Activated naive CD4-positive, alpha-beta T cell treated with anti-CD3 and anti-CD28 coated beads for 36 hours (primary cell): ENCODE measurements at places on chromosomes 5 and 9. TPM values are rescaled to one million over a fixed set of nuclear protein-coding genes. Genes with fewer than 3 reads are reported as not detected.

DNA sequence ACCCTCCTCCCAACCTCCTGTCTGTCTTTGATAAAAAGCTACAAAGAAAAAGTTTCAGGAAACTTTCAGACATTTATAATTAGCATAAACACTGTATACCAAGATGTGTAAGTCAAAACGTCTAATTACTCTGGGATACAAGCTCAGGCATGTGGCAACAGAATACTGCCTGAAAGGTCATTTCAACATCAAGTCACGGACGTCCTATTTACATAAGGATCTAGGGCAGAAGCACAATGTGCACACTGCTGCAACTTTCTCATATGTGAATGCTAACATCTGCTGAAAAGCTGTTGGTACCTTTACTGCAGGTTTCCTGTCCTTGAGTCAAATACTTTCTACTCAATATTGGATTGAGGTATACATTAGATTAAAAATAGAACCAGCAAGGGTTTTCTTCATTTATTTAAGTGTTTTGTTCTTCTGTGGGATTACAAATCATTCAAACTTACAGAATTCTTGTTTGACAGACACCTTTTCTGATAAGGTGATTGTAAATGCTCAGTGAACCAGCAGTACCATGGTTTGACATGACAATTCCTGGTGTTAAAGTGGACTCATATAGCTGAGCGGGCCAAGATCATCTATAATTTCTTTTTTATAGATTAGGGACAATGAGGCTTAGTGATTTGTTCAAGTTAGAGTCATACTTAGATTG lies 36.8 kb downstream of the ELL2 start:
- no peak overlapping the region for H3K4me3 ChIP-seq
- no peak for DNase-seq
- peaks cover 7% of the 10 kb centered on the region for H3K36me3 ChIP-seq
- no peak overlapping the region for H3K27ac ChIP-seq
- H3K4me1 ChIP-seq, result peaks cover 17% of the 10 kb centered on the region

SLC36A2 gene
- total RNA-seq, result not detected

DNA sequence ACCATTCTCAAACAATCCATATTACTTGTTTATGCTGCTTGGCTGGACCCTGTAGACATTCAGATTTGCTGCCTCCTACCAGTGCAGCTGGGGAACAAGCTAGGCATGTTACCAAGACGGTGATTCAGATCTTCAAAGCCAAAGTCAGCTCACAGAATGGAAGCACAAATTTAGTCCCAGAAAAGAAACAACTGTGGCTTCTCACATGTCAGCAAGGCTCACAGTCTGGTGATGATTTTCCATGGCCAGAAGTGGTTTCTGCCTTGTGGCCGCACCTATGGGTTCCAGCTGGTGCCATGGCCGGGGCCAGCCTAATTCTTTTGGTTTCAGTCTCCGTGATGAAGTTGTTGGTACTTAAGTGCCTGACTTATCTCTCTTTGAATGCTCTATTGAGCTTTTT lies 182.2 kb downstream of the TMC1 start:
- no peak overlapping the region for H3K27ac ChIP-seq
- no peaks in the 10 kb centered on the region for H3K4me1 ChIP-seq
- no peak overlapping the region for H3K4me3 ChIP-seq
- DNase-seq, result no peak
- no peaks in the 10 kb centered on the region for H3K27me3 ChIP-seq

WDR36 gene
- total RNA-seq, result 34.1 TPM

- H3K36me3 ChIP-seq, result no peaks in the 10 kb centered on the region
- no peak for DNase-seq
- H3K4me1 ChIP-seq, result no peaks in the 10 kb centered on the region
- H3K27me3 ChIP-seq, result peaks cover 24% of the 10 kb centered on the region
- no peak overlapping the region for H3K27ac ChIP-seq
These were observed 26.0 kb downstream of the GARNL3 start for GRCh38 chr9:127290561-127291065.

HIGD2A gene
- total RNA-seq, result 154 TPM

GRCh38 chr5:39412721-39413394 lies 11.9 kb downstream of the DAB2 start:
- DNase-seq, result no peak
- no peaks in the 10 kb centered on the region for H3K4me1 ChIP-seq
- H3K4me3 ChIP-seq, result no peak overlapping the region
- no peaks in the 10 kb centered on the region for H3K36me3 ChIP-seq
- no peak overlapping the region for H3K27ac ChIP-seq

- no peak overlapping the region for H3K4me3 ChIP-seq
- DNase-seq, result no peak
- peaks cover 20% of the 10 kb centered on the region for H3K4me1 ChIP-seq
- no peak overlapping the region for H3K27ac ChIP-seq
- no peaks in the 10 kb centered on the region for H3K27me3 ChIP-seq
These were observed 10.8 kb downstream of the UBLCP1 start for GRCh38 chr5:159273923-159274322.

DNA sequence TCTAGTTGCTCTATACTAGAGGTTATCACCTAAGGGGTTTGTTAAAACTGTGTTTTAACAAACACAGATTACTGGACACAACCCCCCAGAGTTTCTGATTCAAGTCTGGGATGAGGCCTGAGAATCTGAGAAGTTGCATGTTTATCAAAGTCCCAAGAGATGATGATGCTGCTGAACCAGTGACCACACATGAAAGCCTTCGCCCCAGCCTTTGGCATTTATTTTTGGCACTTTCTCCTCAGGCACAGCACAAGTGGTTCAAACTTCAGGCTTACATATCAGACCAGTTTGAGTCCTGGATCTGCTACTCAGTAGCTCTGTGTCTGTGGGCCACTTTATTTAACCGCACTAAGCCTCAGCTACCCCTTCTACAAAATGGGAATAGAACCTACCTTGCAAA lies 407.2 kb upstream of the PIK3R1 start:
- H3K27ac ChIP-seq, result no peak overlapping the region
- no peaks in the 10 kb centered on the region for H3K4me1 ChIP-seq
- H3K4me3 ChIP-seq, result no peak overlapping the region
- no peaks in the 10 kb centered on the region for H3K27me3 ChIP-seq
- no peaks in the 10 kb centered on the region for H3K36me3 ChIP-seq

IL13 gene
- total RNA-seq, result 0.49 TPM

GRCh38 chr5:39340506-39340905 lies 23.8 kb downstream of the C9 start:
- DNase-seq, result no peak
- H3K36me3 ChIP-seq, result no peaks in the 10 kb centered on the region

PNPLA7 gene
- 3.1 TPM for total RNA-seq

PITX1 gene
- not detected for total RNA-seq

TAF11L12 gene
- not detected for total RNA-seq

DNA sequence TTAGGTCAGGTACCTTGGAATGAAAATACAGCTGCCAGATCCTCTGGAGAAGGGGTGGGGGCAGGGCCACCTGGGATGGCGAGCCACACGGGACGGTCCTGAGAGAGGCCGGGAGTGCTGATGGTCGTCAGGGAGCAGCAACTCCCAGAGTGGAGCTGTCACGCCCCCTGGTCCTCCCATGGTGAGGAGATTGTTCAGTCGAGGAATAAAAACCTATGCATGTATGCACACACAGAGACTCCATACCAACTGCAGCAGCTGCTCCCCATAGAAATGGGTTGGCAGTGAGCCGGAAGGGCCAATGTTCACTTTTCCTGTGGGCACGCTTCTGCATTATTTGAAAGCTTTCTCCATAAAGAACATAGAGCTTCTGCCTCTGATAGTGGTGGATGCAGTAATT lies 45.2 kb upstream of the SEMA4D start:
- peaks cover 14% of the 10 kb centered on the region for H3K36me3 ChIP-seq
- peaks cover 55% of the 10 kb centered on the region for H3K4me1 ChIP-seq
- H3K27ac ChIP-seq, result no peak overlapping the region
- H3K27me3 ChIP-seq, result no peaks in the 10 kb centered on the region
- H3K4me3 ChIP-seq, result no peak overlapping the region

TMC1 gene
- not detected for total RNA-seq

DNA sequence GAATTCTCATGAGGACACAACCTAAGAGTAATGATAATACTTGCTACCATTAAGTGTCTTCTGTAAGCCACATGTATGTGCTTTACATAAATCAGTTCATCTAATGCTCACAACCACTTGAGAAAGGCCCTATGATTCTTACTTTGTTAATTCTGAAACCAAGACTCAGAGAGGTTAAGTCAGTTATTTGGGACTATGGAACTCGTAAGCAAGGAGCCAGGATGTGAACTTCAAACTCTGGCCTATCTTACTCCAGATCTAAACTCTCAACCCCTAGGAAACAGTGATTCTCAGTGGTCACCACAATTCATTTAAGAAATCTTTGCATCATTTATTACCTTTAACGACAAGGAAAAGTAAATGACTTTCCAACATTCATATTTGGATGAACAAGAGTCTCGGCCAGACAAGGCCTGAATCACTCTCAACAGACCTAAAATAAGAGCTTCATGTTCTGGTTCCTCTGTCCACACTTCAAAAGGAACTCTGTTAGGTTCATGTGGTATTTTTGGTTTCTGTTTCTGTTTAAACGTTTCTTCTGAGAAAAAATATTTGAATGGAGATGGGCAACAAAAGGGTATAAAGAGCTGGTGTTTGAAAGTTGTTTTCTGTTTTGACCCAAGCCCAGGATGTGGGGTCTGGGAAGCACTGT lies 104.8 kb downstream of the LPAR1 start:
- H3K36me3 ChIP-seq, result no peaks in the 10 kb centered on the region
- no peak overlapping the region for H3K4me3 ChIP-seq

GRCh38 chr5:77650686-77651085 lies 12.2 kb upstream of the OTP start:
- H3K4me1 ChIP-seq, result no peaks in the 10 kb centered on the region

TMEM8B gene
- 6.2 TPM for total RNA-seq

DNA sequence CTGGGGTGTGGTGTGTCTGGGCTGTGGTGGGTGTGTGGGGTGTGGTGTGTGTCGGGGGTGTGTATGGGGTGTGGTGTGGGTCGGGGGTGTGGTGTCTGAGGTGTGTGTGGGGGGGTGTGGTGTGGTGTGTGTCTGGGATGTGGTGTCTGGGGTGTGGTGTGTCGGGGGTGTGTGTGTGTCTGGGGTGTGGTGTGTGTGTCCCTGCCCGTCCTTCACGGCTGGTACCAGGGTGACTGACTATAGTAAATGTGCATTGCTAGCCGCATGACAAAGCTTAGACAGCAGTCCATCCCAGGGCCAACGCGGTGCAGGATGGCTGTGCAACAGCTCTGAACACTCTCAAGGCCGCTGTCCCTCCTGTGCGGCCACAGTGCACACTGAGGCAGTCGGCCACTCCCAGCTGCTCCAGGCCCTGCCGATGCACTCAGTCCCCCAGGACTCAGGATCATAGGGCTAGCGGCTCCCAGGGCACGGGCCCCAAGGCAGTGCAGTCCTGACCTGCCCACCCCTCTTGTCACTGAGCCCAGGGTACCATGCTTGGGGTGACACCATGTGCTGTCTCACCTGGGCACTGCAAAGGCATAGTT lies 54.0 kb downstream of the SECISBP2 start:
- H3K27me3 ChIP-seq, result no peaks in the 10 kb centered on the region
- no peak overlapping the region for H3K4me3 ChIP-seq
- H3K4me1 ChIP-seq, result peaks cover 13% of the 10 kb centered on the region
- peaks cover 7% of the 10 kb centered on the region for H3K36me3 ChIP-seq

GRCh38 chr9:114837923-114838322 lies 32.1 kb upstream of the TNFSF15 start:
- H3K27me3 ChIP-seq, result no peaks in the 10 kb centered on the region
- H3K36me3 ChIP-seq, result no peaks in the 10 kb centered on the region
- H3K4me3 ChIP-seq, result no peak overlapping the region
- H3K27ac ChIP-seq, result no peak overlapping the region

GRM6 gene
- not detected for total RNA-seq

SAPCD2 gene
- 3.9 TPM for total RNA-seq

FBN2 gene
- total RNA-seq, result not detected

PCDHGB2 gene
- total RNA-seq, result not detected

DNA sequence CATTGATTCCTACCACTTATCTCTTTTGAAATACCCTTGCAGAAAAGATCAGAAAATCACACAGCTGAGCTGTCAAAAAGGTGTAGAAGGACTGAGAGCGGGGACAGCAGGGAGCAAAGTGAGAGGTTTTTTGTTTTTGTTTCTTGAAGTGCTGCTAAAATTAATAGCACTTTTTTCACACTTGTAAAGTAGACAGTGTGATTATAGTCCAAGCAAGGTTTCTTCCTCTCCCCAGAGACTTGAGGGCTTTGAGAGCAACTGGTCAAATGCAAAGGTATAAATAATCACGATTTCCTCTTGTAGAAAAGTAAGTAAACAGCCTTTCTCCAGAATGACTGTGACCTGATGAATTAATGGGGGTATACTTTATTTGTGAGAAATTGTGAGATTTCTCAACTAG lies 326.9 kb downstream of the ZNF608 start:
- H3K27ac ChIP-seq, result no peak overlapping the region
- H3K36me3 ChIP-seq, result no peaks in the 10 kb centered on the region
- no peak for DNase-seq
- H3K4me3 ChIP-seq, result no peak overlapping the region
- no peaks in the 10 kb centered on the region for H3K27me3 ChIP-seq

CAMK2A gene
- total RNA-seq, result not detected

DNA sequence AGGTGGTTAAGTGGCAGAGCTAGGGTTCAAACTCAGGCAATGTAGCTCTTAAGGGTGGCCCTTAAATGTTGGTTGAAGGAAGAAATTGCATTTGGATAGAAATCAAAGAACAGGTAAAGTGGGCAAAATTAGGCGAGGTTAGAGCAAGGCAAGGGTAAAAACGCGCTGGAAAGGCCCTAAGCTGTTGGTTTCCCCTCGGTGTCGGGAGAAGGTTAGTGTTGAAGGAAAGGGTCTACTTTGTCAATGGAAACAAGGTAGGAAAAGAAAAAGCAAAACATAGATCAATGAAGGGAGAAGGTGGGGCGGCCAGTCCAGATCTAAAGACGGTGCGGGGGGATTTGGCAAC lies 431 bp downstream of the FASTKD3 start:
- peak overlapping the region; percentile 72 for H3K27ac ChIP-seq
- H3K4me1 ChIP-seq, result peaks cover 60% of the 10 kb centered on the region

DNA sequence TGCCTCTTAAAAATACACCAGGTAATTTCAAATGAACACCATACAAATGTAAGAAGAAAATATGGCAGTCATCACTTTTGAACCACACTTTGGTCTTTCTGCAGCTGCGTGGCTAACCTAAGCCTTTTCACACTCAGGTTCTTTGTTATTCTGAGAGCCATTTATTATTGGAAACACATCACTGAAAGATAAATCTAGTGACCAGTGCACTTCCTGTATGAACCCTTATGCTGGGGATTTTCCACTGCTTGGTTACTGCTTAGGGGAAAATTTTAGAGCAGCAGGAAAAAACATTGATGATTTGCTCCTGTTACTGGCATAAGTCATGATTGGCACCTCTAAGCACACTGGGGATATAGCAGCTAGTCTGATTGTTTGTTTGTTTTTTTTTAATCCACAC lies 58.6 kb upstream of the RANBP3L start:
- no peaks in the 10 kb centered on the region for H3K4me1 ChIP-seq
- H3K36me3 ChIP-seq, result no peaks in the 10 kb centered on the region
- no peak overlapping the region for H3K4me3 ChIP-seq
- H3K27ac ChIP-seq, result peak overlapping the region; percentile 28
- H3K27me3 ChIP-seq, result no peaks in the 10 kb centered on the region
- DNase-seq, result no peak
